Tongue (tissue), 3 donors: ENCODE measurements at places on chromosomes 1 and 21.

DNA sequence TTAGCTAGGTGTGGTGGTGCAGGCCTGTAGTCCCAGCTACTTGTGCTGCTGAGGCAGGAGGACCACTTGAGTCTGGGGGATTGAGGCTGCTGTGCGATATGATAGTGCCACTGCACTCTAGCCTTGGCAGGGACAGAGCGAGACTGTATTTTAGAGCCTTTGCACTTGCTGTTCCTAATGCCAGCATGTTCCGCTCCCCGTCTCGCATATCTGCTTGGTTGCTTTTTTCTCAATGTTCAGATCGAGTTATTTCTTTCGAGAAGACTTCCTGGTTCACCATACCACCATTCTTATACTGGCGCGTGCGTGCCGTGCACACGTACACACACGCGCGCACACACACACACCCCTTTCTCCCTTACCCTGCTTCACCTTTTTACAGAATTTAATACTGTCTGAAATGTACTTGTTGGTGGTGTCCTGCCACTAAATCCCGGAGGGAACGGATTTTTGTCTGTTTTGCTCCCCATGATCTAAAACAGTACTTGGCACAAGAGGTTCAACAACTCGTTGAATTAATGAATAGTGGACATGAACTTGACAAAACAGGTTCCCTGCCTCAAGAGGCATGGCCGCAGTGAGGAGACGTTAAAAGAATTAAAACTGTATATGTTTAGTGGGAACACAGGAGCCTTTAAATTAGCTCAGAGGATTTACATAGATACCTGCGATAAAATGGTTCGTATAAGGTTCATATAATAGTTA is 1.1 kb upstream of the RPRD2 start:
- DNase-seq: no peak

DNA sequence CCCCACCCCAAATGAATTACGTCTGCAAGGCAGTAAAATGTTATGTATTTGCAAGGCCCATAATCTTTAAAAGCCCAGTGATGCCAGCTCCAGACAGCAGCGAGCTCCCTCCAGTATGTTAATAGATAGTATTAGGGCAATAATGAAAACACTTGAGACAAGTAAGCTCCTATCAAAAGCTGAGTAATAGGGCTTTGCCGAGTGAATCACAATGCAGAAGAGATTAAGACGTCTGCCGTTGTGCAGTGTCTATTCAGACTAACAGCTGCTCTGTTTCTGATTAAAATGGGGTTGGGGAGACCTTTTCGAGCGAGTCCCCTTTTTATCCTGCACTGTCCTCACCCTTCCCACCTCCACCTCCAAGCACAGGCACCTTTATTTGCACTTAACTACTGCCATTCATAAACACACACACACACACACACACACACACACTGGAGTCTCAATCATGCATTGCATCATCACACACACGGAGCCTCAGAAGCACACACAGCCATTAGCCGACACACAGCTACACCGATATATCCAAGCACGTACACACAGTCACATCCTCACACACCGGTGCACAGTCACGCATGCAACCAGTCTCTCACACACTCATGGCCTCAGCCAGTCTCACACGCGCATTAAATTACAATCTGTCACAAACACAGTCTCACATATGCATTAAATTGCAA is 46.0 kb upstream of the FOXO6 start:
- peak; percentile 36 for DNase-seq

- no peak for DNase-seq
Measured at GRCh38 chr1:57943365-57943764, 519.5 kb upstream of the DAB1 start.

DNA sequence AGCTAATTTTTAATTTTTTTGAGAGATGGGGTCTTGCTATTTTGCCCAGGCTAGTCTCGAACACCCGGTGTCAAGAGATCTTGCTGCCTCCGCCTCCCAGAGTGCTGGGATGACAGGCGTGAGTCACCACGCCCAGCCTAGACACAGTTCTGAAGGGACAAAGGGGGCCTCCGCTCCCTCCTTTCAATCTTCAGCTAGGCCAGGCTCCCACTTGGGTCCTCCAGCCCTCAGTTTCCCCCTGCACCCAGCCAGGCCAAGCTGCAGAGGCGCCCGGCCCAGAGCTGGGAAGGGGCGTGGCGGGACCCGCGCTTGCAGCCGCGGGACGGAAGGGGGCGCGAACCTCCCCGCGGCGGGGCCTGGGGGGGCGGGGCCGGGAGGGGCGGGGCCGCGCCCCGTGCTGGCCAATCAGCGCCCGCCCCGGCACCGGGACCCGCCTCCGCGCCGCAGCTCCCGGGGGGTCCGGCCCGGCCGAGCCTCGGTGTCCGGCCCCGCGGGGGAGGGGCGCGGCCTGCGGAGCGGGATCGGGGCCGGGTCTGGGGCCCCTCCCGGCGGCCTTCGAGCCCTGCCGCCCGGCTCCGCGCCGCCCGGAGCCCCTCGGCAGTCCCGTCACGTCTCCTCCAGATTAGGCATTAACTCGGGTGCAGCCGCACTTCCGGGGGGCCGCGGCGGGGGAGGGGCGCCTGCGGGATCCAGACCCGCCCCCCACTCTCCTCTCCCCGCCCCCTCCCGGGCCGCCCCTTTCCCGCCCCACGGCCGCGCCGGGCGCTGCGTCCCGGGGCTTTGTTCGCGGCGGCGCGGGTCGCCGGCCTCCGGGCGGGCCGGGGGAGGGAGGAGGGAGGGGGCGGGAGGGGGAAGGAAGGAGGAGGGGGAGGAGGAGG is 559 bp upstream of the AGRN start:
- DNase-seq: peak; percentile 93

GRCh38 chr1:242011894-242012660 is 13.2 kb upstream of the MAP1LC3C start:
- peak; percentile 67 for DNase-seq

- peak; percentile 82 for DNase-seq
Measured at GRCh38 chr1:32500387-32501209, 35.7 kb downstream of the ZBTB8B start.

- DNase-seq: no peak
Measured at GRCh38 chr1:169129109-169129784, 22.8 kb downstream of the ATP1B1 start.
